ENCODE measurements at places on chromosomes 6 and 20.

- no peak for DNase-seq
Observed at GRCh38 chr20:40192081-40192480, 497.0 kb downstream of the MAFB start.

DNA sequence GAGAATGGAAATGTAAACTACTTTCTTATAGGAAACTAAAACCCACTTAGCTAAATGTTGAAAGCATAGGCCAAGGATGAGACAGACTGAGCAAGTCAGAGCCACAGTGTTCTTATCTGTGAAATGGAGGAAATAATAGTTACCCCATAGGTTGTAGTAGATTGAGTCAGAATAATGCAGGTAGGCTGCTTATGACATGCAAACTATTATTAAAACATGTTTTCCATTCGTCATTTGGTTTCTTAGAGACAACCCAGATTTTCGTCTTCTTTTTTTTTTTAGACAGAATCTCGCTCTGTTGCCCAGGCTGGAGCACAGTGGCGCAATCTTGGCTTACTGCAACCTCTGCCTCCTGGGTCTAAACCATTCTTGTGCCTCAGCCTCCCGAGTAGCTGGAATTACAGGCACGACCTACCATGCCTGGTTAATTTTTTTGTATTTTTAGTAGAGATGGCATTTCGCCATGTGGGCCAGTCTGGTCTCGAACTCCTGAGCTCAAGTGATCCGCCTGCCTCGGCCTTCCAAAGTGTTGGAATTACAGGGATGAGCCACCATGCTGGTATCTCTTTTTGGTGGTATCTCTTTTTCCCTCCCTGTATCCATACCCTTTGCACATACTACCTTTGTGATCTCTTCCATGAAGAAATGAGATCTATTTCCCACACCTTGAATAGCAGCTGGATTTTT lies 196.5 kb upstream of the ZNF217 start:
- no peak for DNase-seq

- DNase-seq = peak; percentile 13
Observed at GRCh38 chr6:12636336-12636735, 80.2 kb upstream of the PHACTR1 start.

DNA sequence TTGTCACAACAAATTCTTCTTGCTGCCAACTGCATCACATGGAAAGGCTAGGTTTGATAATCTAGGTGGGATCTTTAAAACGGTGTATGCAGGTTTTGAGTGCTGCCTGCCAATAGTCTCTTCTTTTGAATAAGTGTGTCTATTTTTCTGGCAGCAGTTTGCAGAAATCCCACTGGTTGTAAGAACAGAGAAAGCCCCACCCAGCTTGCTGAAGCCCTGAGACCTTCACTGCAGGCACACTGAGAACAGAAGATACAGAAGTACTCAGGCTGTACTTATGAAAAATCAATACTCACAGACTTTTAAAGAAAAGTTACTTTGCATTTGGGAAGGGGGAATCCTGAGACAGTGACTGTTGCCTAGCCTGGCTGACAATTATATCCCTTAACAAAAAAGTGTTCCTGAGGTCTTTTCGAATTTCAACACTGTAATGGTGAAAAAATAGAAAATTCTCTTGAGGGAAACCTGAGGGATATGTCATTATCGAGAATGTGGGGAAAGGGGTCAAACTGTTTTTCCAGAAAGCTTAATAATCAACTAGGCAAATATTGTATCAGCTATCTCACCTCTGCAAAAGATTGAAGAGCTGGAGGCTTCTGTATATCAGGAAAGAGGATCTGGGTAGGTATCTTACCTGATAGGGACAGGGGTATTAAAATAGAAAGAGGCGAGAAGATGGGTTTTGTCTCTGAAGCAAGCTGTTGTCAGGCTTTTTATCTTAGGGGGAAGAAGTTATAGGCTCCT lies 199.9 kb downstream of the LRFN2 start:
- DNase-seq = no peak

DNA sequence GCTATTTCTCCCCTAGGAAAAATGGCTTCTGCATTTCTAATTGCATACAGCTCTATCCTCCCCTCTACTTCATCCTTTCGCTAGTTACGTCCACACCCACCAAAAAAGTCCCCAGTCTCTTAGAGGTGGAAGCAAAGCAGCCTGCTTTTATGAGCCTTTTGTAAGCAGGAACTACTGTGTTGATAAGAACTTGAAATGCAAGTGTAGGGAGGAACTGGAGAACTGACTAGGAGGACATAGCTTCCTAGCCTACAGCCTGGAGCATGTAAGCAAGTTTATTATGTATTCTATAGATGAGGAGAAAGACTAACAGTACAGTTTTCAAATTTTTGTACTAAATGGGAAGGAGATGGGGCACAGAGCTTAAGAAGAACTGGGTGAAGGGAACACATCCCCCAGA lies 10.3 kb downstream of the ARHGAP18 start:
- DNase-seq = no peak

GRCh38 chr6:166540631-166541331 lies 45.7 kb downstream of the RAMACL start:
- no peak for DNase-seq

DNA sequence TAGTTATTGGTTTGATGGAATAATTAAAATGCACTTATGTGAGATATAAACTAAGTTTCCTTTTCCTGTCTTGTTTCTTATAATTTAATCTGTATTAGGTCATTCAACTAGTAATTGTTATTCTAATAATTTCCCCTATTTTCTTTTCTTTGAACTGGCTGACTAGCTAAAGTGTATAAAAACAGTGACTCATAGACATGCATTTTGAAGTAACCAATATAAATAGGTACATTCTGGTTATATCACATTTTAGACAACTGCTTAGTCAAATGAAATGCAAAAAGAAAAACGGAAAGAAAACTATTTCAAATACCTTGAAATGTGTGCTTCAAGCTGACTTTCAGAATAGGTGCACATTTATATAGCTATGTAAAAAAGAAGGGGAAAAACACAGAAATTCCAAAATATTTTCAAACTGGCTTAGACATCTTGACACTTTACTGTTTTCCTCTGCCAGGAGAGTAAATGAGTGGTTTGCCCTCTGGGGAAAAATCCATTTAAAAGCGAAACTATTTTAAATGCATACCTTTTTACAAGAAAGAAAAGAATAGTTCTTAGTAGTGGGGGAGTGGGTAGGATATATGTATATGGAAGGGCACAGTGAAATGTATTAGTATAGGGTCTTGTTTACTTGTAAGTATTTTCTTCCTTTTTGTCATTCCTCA lies 28.3 kb downstream of the KCNQ5 start:
- no peak for DNase-seq

DNA sequence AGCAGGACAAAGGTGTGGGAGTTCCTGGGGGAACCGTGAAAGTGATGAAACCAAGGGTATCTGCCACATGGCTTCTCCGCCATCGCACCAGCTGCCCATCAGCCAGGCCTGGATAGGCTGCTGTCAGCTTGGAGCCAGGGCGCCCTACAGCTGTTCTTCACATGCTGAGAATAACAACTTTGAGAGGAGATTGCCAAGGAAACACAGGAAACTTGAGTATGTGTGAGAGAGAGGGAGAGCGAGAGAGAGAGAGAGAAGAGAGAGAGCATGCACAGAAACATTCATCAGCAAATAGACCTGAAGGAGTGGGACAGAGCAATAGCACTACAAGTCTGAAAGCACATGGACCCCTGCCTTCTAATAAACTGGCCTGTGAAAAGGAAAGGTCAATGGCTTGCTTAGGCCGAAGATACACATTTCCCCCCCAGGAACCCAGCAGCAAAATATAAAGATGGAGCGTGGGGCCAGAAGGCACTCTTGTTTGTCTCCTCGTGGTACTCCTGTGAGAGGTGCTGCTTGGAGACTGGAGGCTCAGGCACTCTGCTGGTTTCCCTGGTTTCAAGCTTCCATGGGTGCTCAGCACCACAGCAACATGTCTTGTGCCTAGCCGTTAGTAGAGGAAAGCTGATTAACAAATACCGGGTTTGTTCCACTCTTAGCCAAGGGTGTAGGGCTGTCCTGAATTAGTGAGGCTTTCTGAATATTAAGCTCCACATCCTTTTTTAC lies 53.0 kb downstream of the SNAP25 start:
- peak; percentile 23 for DNase-seq

GRCh38 chr6:49519660-49520059 lies 19.9 kb downstream of the GLYATL3 start:
- no peak for DNase-seq

- peak; percentile 99 for DNase-seq
Observed at GRCh38 chr20:43513931-43514647, 6.6 kb downstream of the L3MBTL1 start.

DNA sequence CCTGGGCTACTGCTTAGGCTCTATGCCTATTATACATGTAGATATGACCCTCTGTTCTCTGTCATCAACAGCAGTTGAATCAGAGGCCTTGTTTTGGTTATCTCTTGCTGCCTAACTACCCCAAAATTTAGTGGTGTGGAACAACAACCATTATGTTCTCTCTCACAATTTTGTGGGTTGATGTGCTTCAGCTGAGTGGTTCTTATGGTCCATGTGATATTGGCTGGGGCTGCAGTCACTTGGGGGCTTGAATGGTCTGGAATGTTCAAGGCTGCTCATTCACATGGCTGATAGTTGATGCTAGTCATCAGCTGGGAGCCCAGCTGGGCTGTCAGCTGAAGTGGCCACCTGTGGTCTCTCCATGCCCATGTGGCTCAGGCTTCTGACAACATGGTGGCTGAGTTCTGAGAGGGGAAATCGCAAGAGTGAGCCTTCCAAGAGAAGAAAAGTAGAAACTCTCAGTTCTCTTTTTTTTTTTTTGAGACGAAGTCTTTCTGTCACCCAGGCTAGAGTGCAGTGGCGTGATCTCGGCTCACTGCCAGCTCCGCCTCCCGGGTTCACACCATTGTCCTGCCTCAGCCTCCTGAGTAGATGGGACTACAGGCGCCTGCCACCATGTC lies 47.8 kb downstream of the SHLD1 start:
- no peak for DNase-seq

DNA sequence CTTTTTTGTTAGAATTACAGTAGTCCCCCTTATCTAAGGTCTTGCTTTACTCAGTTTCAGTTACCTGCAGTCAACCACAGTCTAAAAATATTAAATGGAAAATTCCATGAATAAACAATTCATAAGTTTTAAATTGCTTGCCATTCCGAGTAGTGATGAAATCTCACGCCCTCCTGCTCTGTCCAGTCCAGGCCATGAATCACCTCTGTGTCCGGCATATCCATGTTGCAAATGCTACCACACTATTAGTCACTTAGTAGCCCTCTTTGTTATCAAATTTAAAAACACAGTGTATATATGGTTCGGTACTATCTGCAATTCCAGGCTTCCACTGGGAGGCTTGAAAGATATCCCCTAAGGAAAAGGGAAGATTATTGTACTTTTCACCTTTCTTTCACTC lies 164.6 kb upstream of the FAM83B start:
- DNase-seq = no peak

DNA sequence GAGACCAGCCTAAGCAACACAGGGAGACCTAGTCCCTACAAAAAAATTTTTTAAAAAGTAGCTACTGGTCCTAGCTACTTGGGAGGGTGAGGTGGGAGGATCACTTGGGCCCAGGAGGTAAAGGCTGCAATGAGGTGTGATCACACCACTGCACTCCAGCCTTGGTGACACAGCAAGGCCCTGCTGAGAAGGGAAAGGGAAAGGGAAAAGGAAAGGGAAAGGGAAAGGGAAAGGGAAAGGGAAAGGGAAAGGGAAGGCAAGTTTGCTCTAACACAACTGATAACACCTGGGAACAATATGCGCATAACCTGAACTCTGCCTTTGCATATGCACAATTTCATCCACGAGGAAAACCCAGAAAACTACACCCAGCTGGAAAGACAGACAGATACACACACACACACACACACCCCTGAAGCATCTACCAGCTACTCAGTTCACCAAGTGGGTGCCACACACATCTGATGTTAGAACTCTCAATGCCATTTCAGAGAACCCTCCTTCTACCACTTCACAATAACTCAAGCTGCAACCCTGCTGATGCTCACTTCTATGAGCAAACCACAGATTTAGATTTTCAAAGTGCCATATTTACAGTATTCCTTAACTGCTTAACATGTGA lies 19.1 kb downstream of the B4GALT5 start:
- peak; percentile 81 for DNase-seq

- peak; percentile 60 for DNase-seq
Observed at GRCh38 chr6:14797875-14798593, 447.8 kb upstream of the JARID2 start.

DNA sequence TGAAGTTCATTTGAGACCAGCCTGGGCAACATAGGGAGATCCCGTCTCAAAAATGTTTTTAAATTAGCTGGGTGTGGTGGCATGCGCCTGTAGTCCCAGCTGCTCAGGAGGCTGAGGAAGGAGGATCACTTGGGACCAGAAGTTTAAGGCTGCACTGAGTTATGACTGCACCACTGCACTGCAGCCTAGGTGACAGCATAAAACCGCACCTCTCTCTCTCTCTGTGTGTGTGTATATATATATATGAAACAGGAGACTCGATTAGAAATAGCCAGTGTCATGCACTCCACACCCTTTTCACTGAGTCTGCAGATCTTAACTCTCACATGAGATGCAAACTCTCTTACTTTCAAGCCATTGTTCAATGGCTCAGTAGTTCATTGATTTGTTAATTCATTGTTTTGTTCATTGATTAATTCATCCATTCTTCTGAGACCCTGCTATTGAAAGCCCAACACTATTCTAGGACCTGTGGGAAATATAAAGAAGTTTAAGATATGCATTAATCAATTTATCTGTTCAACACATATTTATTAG lies 52.4 kb upstream of the MRPS10 start:
- DNase-seq = no peak

GRCh38 chr6:87171938-87172633 lies 16.7 kb downstream of the ZNF292 start:
- no peak for DNase-seq

- no peak for DNase-seq
Observed at GRCh38 chr6:158499601-158500000, 60.3 kb upstream of the TMEM181 start.

DNA sequence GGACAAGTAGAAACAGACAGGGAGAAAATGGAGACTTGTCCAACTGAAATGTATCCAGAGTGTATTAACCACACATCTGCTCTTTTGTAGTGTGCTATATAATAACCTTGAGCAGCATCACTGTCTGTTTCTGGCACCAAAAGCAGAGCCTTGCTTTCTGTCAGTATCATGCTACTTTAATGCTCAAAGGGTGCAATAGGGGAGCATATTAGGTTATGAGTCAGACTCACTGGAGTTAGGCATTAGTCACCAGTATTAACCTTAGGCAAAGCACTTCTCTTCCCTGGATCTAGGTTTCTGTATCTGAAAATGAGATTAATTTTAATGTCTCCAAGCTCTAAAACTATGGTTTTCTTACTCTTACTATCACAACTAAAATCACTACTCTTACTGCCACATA lies 280.1 kb downstream of the TFAP2B start:
- DNase-seq = no peak

DNA sequence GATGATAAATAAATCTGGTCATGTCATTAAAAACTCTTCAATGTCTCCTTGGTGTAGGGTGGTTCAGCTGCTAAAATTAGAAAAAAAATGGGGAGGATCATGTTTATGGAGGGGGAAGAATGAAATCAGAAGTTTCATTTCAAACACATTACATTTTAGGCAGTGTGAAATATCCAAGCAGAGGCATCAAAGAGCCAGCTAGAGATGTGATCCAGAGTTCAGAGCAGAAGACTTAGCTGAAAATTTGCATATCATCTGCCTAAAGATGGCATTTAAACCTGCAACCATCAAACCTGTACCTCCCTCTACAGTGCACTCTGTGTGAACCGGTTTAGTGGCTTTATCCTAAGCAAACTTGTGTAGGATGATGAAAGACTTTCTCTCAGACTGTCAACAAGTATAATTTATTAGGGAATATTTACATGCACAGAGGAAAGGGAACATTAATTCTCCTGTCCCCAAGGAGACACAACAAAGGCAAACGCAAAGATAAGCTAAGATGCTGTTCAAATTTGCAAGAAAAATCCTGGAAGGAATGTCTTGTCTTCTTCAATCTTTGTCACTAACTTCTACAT lies 84.8 kb upstream of the PLEKHG1 start:
- DNase-seq = no peak

- DNase-seq = peak; percentile 69
Observed at GRCh38 chr6:150720774-150721233, 121.1 kb downstream of the PLEKHG1 start.
